Kidney capillary endothelial cell (primary cell): ENCODE measurements at places on chromosomes 2 and 18.
A peak's percentile ranks its signal among the peaks of the same experiment; 100 is the strongest.

GRCh38 chr2:234751275-234751973 lies 200.4 kb upstream of the SH3BP4 start:
- DNase-seq, result no peak

DNA sequence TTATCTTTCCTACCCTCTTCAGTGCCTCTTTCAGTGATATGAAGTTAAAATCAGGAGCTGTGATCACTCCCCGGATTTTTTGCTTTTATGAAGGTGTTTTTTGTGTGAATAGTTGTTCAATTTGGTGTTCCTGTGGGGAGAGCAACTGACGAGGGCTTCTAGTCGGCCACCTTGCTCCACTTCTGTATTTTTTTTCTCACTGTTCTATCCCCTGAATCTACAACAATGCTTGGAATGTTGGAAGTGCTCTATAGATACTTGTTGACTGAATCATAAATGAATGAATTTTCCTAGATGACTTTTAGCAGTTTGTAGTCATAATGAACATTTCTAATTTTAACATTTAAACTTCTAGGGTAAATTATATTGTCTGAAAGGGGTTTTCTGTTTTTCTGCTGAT lies 247.3 kb downstream of the ZNF385B start:
- no peak for DNase-seq

- no peak for DNase-seq
Observed at GRCh38 chr2:129753261-129753660, 226.2 kb upstream of the RAB6C start.

DNA sequence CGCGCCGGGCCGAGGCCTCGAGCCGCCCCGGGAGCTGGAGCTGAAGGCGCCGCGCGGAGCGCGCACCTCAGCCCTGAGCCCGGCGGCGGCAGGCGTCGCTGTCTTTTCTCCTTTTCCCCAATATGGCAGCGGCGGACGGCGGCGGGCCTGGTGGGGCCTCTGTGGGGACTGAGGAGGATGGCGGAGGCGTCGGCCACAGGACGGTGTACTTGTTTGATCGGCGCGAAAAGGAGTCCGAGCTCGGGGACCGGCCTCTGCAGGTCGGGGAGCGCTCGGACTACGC lies 369 bp downstream of the SMCHD1 start:
- no peak for DNase-seq

DNA sequence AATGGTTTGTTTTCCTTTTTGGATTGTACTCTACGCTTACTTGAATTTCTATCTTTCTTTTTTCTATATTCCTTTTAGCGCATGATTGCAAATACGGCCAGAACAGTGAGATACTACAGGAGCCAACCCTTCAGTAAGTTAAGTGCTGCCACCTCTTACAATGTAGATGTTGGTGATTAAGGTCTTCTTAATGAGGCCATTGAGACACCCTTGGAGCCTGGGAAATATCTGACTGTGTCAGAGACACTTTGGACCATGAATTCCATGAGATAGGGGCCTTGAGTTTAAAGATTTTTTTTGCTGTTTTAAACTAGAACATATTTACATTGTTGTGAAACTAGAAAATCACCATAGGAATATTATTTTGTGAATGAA lies 27.1 kb upstream of the MAP3K20 start:
- DNase-seq, result no peak

- no peak for DNase-seq
Observed at GRCh38 chr18:12057419-12058039, 36.1 kb upstream of the ANKRD62 start.

DNA sequence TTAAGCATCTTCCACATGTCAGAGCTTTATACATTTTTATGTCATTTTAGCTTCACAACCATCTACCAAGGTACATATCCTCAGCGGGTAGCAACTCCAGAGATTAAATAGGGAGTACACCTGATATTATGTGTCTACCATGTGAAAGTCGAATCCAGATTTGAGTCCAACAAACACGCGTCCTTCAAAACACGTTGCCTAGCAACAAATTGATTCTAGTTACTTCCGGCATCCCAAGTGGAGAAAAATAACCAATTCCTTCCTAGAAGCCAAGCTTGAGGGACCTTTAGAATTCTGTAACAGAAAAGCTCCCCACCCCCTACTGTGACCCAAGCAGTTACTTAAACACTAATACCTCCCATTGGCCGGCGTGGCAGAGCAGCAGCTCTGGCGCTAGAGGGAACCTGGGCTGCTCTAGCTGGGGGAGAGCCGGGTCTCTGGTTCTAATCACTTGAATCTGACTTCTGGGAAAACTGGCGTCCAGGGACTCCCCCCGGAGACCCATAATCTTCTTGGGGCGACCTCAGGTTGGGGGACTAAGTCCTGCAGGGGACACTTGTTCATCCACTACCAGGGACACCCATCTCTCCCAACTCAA lies at the start of gene ERICH2:
Gene ERICH2, plus strand, starts transcription at position 371 of the 598 bp plus-strand sequence. CDS start 304 bp downstream, outside the sequence.
- DNase-seq, result no peak

- DNase-seq, result no peak
Observed at GRCh38 chr2:130887643-130888042, 50.9 kb downstream of the ARHGEF4 start.

GRCh38 chr18:38406607-38407006 lies 841.0 kb upstream of the CELF4 start:
- DNase-seq, result no peak

GRCh38 chr2:66543257-66543767 lies 108.4 kb downstream of the MEIS1 start:
- DNase-seq, result no peak

DNA sequence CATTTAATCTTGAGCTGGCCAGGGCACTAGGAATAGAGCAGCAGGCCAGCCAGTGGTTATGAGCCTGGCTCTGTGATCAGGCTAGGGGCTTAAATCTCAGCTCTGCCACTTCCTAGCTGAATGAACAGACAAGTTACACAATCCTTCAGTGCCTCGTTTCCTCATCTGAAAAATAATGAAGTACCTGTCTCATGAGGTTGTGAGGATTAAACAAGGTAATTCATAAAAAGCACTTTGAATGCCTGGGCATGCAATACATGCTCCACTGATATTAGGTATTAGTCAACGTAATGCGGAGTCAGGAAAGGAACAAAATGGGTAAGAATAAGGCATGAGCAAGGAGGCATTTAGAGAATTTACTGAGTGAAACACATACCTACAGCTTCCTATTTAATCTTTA lies 100.2 kb downstream of the CCBE1 start:
- DNase-seq, result no peak

- no peak for DNase-seq
Observed at GRCh38 chr18:2612996-2613395, 41.6 kb downstream of the NDC80 start.

GRCh38 chr2:134327367-134327766 lies 73.5 kb downstream of the MGAT5 start:
- DNase-seq, result no peak

DNA sequence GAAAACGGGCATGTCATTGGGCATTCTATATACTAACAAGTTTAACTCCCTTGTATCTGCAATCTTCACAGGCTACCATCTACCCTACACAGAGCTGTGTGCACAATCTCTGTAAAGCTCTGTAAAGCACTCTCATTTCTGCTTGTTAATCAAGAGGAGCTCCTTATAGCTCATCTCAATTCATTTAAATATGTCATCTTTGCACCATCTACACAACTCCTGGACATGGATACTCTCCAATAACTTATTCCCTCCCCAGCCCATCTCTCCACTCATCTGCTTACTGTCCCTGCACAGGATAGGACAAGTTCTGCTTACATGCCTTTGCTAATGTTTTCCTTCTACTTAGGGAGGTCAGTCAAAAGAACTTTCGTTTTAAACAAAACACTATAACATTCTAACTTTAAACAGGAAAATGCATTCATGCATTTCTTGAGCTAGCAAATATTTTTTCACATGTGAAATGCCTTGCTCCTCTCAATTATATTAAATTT lies 61.4 kb downstream of the DPP4 start:
- no peak for DNase-seq

GRCh38 chr2:219525533-219526232 lies 11.4 kb downstream of the ASIC4 start:
- DNase-seq, result no peak

DNA sequence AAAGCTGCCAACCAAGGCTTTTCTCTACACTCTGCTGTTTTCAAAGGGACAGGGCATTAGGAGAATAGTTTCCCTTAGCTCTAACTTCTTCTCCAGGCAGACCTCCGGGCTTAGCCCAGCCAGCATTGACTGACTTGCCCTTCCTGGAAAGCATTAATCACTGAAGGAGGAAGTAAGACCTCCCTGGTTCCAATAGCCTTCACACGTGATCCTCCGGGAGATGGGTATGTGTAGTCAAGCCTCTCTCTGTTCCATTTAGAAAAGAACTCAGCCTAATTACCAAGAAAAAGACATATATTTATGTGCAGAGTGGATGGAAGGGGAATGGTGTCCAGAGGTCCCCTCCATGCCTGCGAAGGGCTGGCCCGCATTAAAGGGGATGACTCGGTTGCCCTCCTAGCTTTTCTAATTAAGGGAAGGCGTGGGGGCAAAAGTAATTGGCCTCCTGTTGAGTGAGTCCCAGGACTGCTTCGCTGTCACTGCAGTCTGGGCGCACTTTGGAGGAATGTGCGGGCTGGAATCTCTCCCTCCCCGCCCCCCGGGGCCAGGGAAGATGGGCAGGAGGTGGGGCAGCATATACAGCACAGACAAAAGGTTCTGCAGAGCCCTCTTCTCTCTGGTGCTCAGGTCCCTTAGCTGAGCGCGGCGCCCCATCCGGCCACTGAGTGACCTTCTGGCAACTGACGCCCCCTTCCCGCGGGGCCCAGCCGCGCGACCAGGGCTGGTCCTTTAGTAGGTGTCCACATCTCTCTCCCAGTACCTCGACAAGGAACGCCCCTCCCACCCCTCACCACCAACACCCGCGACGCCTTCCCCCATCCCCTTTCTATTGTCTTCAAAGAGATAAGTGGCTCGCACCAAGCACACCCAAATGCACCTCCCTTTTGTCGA lies 686.0 kb downstream of the NRXN1 start:
- DNase-seq, result peak; percentile 16

- no peak for DNase-seq
Observed at GRCh38 chr2:201176081-201176481, 6.9 kb upstream of the CASP10 start.

DNA sequence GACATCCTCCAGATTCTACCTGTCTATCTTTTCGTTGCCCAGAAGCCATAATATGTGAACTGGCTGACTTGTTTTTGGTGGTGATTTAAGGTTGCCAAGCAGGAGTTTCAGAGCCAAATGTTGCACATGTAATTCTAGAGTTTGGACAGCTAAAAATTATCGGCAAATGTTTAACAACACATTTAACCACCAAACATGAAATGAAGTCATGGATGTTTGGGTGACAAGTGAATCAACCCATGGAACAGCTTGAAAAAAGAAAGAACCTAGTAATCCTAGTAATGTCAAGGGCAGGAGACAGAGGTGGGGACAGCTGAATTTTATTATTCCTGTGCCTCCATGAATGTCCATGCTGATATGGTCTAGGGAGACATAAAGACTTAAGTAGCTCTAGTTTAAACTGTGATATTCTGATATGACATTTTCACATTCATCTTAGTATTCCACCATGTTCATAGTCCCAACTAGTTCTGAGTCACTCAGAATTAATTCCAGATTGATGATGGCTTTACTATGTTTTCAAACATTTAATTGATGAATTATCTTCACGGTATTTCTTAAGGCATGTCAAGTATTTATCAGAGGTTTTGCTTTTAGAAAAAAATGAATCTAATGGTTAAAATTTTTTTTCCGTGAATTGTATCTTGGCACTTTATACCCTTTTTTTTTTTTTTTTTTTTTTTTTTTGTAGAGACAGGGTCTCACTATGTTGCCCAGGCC lies 101.7 kb downstream of the SOCS6 start:
- no peak for DNase-seq

DNA sequence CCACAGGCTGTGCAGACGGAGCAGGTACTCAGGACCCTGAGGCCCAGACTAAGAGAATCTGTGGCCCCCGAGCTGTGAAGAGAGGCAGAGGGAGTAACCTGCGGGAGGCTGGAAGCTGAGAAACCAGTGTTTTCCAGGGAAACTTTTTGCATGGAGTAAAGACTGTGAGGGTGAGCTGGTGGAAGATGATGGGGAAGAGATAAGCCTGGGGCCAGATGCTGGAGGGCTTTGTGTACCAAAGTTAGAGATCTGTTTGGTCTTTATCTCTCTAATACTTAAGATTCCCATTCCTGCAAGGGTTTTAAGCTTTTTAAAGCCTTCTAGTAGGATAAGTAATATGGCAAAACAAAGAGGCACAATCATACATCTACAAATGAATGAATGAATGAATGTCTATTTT lies 43.7 kb upstream of the MEX3C start:
- DNase-seq, result no peak

GRCh38 chr2:3487028-3487425 lies 32.3 kb downstream of the ADI1 start:
- DNase-seq, result no peak

DNA sequence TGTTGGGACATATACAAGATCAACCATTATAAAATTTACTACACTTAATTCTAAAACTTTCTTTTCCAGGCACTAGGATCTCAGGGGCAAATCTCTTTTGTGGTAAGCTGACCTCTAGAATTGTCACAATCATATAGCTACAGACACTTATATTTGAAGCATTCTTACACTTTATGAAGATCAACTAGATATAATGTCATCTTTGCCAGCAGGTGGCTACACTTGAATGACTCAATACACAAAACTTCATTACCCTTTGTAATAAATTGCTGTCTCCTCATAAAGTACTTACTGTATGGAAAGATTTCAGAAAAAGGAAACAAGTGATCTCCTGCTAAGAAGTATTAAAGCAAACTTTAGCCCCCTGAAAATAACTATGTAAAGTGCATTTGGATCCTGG lies 77.8 kb downstream of the RDH14 start:
- no peak for DNase-seq

DNA sequence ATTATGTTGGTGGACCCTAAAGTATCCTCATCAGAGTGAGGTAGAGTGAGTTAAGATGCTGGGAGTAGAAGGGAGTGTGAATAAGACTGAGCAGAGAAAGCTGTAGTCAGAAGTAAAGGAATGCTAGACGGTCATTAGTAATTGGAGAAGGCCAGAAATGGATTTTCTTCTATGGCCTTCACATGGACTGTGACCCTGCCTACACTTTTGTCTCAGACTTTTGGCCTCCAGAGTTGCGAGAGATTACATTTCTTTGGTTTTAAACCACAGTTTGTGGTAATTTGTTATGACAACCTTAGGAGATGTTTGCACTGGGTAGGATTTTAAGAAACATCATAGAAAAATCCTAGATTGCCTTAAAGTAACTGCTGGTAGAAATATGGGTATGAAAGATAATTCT lies 1267.7 kb upstream of the TMEFF2 start:
- no peak for DNase-seq

DNA sequence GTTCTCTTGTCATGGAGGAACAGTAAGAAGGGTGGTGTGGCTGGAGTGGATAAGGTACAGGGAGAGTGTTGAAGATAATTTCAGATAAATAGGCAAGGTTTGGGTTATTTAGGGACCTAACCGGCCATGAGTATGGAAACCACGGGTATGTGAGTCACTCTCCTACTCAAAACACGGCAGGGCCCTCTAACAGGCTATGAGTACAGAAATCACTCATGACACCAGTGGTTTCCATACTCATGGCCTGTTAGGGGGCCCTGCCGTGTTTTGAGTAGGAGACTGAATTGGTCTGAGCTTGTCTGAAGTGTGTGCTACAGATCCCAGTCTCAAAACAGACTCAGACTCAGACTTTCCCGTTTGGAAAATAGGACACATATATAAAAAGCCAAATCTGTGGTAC lies 428.4 kb upstream of the HNMT start:
- no peak for DNase-seq
